ENCODE measurements at places on chromosomes 1 and 21. TPM values are rescaled to one million over a fixed set of nuclear protein-coding genes. Genes with fewer than 3 reads are reported as not detected.
A peak's percentile ranks its signal among the peaks of the same experiment; 100 is the strongest.

GRCh38 chr1:110084227-110085078 is 14.0 kb upstream of the ALX3 start:
- DNase-seq = no peak

DNA sequence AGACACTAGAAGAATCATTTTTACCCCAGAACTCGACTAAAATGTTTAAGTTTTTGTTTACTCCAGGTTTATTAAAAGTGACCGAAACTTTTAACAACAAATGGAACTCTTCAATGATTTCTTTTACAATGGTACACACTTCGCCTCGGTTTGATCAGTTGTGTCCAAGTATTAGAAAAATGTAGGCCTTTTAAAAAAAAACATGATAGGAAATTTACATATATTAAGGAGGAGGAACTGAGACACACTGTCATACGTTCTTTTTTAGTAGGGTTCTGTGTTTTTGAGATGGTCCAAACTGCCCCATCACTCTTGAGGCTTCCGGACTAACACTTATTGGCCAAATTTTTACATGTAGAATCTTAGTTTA is 1.3 kb downstream of the PRDM2 start:
- DNase-seq = no peak

- DNase-seq = no peak
These were observed 2.9 kb upstream of the OR2T12 start for GRCh38 chr1:248306103-248306502.

The SPRR2A gene
- total RNA-seq = not detected

DNA sequence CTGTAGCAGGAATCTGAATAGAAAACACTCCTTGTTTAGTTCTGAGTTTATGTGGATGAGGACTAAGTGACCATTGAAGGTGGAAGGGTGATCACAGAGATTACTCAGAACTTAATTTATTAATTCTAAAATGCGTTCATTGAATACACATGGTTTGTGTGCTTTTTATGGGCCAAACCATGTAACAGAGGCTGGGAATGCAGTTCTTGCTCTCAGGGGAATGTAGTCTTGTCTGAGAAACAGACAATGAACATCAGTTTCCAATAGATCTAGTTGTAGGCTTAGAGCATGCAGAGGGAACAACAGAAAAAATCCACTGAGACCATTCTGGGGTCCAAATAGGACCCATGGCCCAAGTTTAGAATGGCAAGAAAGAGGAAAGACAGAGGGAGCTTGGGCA is 46.1 kb downstream of the ITSN1 start:
- DNase-seq = no peak

GRCh38 chr1:94820936-94821335 is 779 bp downstream of the SLC44A3 start:
- peak; percentile 56 for DNase-seq

The OR1C1 gene
- total RNA-seq = not detected

DNA sequence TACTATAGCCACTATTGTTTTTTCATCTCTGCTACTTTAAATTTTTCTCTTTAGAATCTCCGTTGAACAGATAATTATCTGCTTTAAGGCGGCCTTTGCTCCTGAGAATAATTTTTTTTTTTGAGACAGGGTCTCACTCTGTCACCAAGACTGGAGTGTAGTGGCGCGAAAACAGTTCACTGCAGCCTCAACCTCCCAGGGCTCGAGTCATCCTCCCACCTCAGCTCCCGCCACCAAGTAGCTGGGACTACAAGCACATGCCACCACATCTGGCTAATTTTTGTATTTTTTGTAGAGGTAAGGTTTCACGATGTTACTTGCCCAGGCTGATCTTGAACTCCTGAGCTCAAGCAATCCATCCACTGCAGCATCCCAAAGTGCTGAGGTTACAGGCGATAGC is 28.6 kb downstream of the TRIT1 start:
- DNase-seq = no peak

The TMEM79 gene
- 4.4 TPM for total RNA-seq

DNA sequence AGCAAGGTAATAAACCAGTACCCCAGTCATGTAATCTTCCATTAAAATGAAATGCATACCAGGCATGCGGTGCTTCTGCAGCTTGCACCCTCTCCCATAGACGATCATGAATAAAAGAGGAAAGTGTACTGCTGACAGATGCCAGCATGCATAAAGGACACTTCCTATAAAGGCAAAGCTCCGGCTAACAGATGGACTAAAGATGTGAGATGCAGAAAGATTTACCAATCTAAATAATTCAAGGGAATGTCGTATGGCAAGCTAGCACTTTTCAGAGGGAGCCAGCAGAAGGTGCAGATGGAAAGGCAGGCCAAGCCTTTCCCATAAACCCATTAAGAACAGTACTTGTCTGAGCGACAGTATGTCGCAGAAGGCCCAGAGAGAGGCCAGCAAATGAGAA is 542.0 kb downstream of the NUF2 start:
- DNase-seq = no peak

DNA sequence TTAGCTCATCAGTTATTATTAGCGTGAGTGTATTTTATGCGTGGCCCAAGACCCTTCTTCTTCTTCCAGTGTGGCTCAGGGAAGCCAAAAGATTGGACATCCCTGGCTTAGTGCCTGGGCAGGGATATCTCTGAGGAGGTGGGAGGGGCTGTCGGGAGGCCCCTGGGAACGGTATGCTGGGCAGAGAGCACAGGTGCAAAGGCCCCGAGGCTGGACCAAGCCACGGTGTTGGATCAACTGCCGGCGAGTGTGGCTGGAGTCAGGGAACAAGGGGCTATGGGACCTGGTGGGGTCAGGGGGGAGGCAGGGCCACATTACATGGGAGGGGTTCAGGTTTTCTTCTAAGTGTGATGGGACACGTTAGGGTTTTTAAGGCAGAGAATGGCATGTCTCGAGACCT is 62.7 kb downstream of the FHAD1 start:
- DNase-seq = no peak

The SGIP1 gene
- not detected for total RNA-seq

DNA sequence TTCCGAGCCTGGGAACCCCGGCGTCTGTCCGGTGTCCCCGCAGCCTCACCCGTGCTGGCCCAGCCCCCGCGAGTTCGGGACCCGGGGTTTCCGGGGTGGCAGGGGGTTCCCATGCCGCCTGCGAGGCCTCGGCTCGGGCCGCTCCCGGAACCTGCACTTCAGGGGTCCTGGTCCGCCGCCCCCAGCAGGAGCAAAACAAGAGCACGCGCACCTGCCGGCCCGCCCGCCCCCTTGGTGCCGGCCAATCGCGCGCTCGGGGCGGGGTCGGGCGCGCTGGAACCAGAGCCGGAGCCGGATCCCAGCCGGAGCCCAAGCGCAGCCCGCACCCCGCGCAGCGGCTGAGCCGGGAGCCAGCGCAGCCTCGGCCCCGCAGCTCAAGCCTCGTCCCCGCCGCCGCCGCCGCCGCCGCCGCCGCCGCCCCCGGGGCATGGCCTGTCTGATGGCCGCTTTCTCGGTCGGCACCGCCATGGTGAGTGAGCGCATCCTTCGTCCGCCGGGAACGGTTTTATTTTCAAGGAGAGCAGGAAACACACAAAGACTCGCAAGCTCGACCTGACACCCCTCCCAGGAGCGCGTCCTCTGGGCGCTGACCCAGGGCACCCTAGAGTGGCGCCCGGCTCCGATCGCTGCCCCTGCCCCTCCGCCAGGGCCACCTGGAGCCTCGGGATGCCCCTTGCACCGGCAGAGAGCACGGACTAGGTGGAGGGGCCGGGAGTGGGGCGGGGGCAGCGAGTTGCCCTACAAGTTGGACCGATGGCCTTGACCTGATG is at the start of gene ABCG1:
TSS of gene ABCG1 (plus strand) at position 305 of the 770 bp plus-strand sequence. CDS start at position 428, 123 bp downstream.
- peak; percentile 42 for DNase-seq

- no peak for DNase-seq
These were observed 794.4 kb upstream of the TMPRSS15 start for GRCh38 chr21:19197950-19198349.

DNA sequence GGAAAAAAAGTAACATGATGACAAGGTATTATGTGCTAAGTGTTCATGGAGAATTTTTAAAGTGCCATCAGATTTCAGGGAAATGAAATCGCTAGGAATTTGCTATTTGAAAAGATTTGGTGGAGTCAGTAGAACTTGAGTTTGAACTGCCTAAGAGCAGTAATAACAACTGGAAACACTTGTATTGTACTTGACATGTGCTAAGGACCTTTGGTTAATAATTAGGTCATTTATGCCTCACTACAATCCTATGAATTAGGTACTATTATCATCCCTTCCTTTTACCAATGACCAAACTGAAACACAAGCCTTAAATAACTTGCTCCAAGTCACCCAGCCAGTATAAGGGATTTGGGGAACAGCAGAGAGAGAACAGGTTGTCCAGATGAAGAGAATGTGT is 133.4 kb downstream of the NTNG1 start:
- DNase-seq = no peak

GRCh38 chr1:30966690-30967369 is 58.3 kb upstream of the SDC3 start:
- DNase-seq = no peak

- DNase-seq = peak; percentile 70
These were observed 16.0 kb downstream of the VANGL2 start for GRCh38 chr1:160416369-160416768.

GRCh38 chr1:56774067-56774609 is 45.1 kb downstream of the FYB2 start:
- DNase-seq = no peak

DNA sequence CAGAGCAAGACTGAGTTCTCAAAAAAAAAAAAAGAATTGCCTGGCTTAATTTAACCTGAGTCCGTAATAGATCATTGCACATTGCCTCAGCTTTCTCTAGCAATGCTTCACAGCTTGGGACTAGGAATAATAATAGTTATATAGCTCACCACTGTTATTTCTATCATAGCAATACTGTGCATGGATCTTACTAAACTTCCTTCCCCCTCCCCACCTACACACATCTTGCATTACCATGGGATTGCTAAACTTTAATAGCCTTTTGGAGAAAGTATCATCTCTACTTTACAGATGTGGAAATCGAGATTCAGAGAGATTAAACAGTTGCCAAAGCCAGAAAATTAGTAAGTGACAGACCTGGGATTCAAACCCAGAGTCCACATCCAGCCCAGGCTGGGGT is 99.4 kb downstream of the ATP5PO start:
- no peak for DNase-seq

DNA sequence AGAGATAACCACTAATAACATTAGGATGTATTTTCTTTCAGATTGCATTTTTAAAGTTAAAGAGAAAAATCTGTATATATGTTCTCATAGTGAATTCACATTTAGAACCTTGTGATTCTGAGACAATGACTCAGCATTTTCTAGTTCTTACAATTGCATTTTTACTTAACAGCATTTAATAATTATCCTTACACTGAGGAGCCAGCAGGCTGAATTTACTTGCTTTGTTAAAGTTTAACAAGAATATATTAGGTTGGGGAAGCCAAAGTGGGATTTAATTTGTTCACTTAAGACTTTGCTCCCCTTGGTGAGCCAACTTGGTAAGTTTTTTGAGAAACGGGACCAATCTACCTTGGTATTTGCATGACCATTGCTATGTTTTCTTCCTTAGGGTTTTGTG is 4.5 kb downstream of the PATJ start:
- peak; percentile 35 for DNase-seq
